ENCODE measurements at places on chromosomes 2 and 18. TPM values are rescaled to one million over a fixed set of nuclear protein-coding genes. Genes with fewer than 3 reads are reported as not detected.

DNA sequence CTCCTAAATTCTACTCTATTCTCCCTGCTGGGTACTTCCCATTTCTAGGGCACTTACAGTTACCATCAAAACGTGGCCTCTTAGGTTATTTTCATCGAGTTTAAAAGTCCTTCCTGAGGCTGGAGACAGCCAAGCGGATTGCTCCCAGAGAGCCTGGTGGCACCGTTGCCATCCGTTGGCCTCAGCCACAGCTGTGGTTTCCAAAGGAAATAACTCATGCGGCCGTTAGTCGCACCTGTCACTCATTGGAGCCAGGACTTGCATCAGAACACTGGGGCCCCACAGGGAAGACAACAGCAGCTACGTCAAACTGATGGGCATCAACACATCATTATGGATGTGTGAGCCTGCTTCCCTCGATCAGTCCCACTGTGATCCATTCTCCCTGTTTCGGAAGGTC, 453.4 kb downstream of the BCL11A start:
- H3K27ac ChIP-seq = no peak overlapping the region
- no peak overlapping the region for H3K4me3 ChIP-seq
- no peaks in the 10 kb centered on the region for H3K27me3 ChIP-seq
- no peaks in the 10 kb centered on the region for H3K36me3 ChIP-seq
- H3K4me1 ChIP-seq = no peaks in the 10 kb centered on the region

DNA sequence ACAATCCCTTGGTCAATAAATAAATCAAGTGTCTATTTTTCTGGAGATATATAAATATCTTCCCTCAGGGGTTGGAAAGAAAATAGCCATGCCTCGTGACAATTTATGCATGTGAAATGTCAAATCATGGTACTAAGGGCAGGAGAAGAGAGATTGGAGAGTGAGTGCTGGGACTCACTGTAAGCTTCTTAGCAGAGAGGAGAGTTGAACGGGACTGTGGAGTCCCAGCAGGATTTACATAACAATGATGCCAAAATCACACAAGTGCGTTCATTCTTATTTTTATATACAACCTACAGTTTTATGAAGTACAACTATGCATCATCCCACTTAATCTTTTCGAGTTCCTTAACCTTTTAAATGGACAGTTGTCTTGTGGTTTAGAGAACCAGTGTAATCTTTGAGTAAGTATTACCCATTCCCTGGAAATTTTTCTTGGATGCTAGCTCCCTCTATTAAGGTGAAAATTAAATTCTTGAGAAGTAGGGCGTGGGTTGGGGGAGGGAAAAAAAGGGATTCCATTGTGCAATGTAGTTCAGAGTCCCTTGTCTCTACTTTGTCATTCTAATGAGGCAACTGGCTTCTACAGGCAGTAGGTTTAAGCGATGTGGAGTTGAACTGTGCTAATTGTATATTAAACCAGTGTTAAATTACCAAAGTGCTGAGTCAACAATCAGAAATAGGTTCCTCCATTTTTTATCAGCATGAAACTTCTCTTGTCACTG, 143.6 kb upstream of the EPHA4 start:
- no peak overlapping the region for H3K4me3 ChIP-seq
- H3K4me1 ChIP-seq = peaks cover 19% of the 10 kb centered on the region
- H3K27ac ChIP-seq = no peak overlapping the region
- DNase-seq = no peak
- H3K27me3 ChIP-seq = no peaks in the 10 kb centered on the region
- H3K36me3 ChIP-seq = no peaks in the 10 kb centered on the region

- DNase-seq = no peak
- no peaks in the 10 kb centered on the region for H3K36me3 ChIP-seq
Measured at GRCh38 chr2:120317180-120317533, 28.8 kb upstream of the INHBB start.

QPCT gene
- 0.19 TPM for total RNA-seq

GRCh38 chr18:61322265-61322873, 10.9 kb upstream of the CDH20 start:
- DNase-seq = peak; percentile 83
- no peak overlapping the region for H3K27ac ChIP-seq
- H3K27me3 ChIP-seq = no peaks in the 10 kb centered on the region
- no peaks in the 10 kb centered on the region for H3K4me1 ChIP-seq
- no peak overlapping the region for H3K4me3 ChIP-seq

GRCh38 chr2:177056481-177056929, 156.1 kb upstream of the HNRNPA3 start:
- peaks cover 13% of the 10 kb centered on the region for H3K4me1 ChIP-seq

GRCh38 chr18:715626-716025, 3.2 kb upstream of the ENOSF1 start:
- H3K36me3 ChIP-seq = no peaks in the 10 kb centered on the region
- no peaks in the 10 kb centered on the region for H3K27me3 ChIP-seq
- no peak overlapping the region for H3K4me3 ChIP-seq
- H3K27ac ChIP-seq = no peak overlapping the region
- DNase-seq = no peak
- H3K4me1 ChIP-seq = no peaks in the 10 kb centered on the region

- H3K4me1 ChIP-seq = no peaks in the 10 kb centered on the region
- H3K27me3 ChIP-seq = no peaks in the 10 kb centered on the region
- no peak for DNase-seq
- H3K27ac ChIP-seq = no peak overlapping the region
- H3K4me3 ChIP-seq = no peak overlapping the region
Measured at GRCh38 chr2:145379934-145380333, 860.0 kb upstream of the ZEB2 start.

DNA sequence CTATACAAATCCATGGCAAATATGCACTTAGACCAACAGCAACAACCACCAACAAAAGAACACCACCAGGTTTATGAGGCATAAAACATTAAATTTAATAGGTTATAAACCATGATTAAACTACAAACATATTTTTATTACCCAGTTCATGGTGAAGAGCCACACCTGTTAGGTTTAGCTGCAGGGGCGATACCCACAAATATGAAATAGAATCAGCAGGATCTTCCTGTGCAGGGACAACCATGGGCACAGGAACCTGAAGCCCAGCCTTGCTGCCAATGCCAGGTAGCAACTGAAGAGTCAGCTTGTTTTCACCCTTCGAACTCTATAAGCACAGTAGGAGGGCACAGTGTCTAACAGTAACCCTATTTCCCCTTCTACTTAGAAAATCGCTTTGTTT, 675.0 kb downstream of the SATB2 start:
- no peaks in the 10 kb centered on the region for H3K27me3 ChIP-seq
- no peak overlapping the region for H3K4me3 ChIP-seq
- no peak for DNase-seq
- no peak overlapping the region for H3K27ac ChIP-seq

GRCh38 chr2:152115952-152116351, 17.1 kb upstream of the CACNB4 start:
- no peaks in the 10 kb centered on the region for H3K4me1 ChIP-seq
- no peaks in the 10 kb centered on the region for H3K27me3 ChIP-seq
- H3K36me3 ChIP-seq = no peaks in the 10 kb centered on the region

- no peaks in the 10 kb centered on the region for H3K36me3 ChIP-seq
- peak; percentile 23 for DNase-seq
- no peaks in the 10 kb centered on the region for H3K4me1 ChIP-seq
- H3K27me3 ChIP-seq = no peaks in the 10 kb centered on the region
- H3K27ac ChIP-seq = no peak overlapping the region
- H3K4me3 ChIP-seq = no peak overlapping the region
Measured at GRCh38 chr2:214310319-214310718, 100.5 kb upstream of the VWC2L start.
